ENCODE measurements at places on chromosomes 1 and 21.

GRCh38 chr21:34813266-34813894 lies 144.6 kb downstream of the CLIC6 start:
- DNase-seq: no peak

GRCh38 chr1:155890251-155890650 lies 20.9 kb downstream of the RIT1 start:
- no peak for DNase-seq

GRCh38 chr1:245673881-245674414 lies 519.2 kb downstream of the KIF26B start:
- DNase-seq: no peak

- DNase-seq: no peak
Observed at GRCh38 chr21:39373634-39374033, 24.7 kb upstream of the HMGN1 start.

GRCh38 chr1:15915991-15916390 lies 59.9 kb downstream of the ZBTB17 start:
- DNase-seq: no peak

- DNase-seq: no peak
Observed at GRCh38 chr1:16244650-16245285, 7.8 kb upstream of the CPLANE2 start.

DNA sequence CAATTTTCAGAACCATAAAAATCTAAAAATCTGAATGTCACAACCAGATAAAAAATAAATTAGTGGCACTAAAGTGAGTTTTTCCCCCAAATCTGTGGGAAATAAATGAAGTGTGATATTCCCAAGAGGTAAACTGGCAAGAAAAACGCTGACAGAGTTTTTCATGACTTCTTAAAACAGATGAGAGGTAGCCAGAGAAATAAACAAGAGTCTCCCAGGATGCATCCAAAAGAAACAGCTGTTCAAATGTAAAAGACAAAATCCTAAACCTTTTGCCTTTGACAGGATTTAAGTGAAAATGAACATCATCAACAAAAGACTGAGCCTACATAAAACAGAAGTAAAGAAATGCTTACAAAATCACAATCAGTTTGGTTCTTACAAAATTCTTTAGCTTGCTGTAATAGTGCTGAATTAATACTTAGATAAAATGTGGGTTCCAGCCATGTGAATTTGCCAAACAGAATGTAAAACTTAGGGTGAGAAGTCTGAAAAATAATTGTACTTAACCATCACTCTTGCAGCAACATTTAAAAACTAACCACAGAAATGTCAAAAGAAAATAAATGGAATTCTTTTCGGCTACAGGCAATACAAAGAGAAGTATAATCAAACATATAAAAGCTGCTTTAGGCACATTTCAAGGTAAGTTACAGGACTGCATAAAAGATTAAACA lies 133.6 kb downstream of the EIF4G3 start:
- no peak for DNase-seq

GRCh38 chr21:42295845-42296244 lies 19.4 kb downstream of the TFF3 start:
- DNase-seq: no peak

DNA sequence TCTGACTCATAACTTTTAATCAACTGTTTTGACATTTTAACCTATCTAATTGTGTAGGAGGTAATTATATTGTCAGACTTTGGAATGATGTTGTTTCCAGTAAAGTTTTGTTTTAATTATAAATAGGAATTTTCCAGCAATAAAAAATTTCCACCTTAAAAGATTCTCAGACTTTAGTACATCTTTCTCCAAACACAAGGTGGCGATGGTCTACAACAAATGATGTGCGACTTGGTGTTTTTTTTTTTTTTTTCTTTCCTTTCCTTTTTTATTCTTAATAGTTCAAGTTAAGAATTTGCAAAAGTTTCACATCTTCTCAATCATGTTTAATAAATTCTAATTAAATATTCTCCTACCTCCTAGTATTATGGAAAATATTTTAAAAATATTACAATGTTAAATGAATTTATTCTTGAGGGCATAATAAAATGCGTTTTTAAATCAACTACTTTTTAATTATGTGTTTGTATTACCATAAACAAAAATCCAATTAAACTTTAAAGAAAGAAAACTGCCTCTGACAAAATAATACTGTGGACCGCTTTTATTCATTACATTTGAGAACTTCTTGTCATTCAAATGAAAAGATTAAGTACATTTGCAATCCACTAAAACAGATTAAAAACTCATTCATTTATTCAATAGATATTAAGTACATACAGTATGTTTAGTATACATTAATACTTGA lies 4.4 kb upstream of the ADAMTS1 start:
- DNase-seq: no peak

DNA sequence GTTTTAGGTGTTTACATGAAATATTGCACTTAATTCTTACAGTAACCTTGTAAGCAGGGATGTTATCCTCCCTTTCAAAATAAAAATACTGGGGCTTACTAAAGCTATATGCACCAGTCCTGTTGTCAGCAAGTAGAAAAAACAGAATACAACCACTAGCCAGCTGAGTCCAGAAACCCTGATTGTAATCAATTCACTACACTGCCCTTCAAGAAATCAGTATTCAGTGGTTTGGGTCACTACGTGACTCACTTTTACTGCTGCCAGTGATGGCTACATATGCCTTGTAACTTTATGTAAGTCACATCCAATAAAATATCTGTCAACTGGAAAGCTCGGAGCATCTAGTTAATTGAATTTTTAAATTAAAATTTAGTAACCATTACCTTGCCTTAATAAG lies 376.3 kb upstream of the DEPDC1 start:
- DNase-seq: no peak

- no peak for DNase-seq
Observed at GRCh38 chr1:32122151-32122550, 14.3 kb downstream of the KPNA6 start.

DNA sequence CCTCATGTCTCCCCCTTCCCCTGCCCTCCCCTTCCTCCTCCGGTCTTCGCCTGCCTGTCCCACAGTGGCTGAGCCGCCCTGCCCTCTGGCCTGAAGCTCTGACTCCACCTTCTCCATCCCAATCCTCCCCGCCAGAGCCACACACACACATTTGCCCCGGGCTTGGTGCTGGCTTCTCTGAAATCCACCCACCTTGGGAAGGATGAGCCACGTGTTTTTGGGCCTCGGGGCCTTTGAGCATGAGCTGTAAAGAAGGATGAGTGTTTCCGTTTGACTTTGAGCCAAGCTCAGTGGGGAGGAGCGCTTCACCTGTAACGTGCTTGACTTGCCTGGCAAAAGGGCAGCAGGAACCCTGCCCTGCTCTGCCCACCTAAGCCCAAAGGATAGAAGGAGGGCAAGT lies 295.1 kb downstream of the SIPA1L2 start:
- DNase-seq: no peak

- DNase-seq: no peak
Observed at GRCh38 chr1:239543873-239544272, 157.5 kb downstream of the CHRM3 start.

- no peak for DNase-seq
Observed at GRCh38 chr1:185823467-185823866, 89.3 kb downstream of the HMCN1 start.

DNA sequence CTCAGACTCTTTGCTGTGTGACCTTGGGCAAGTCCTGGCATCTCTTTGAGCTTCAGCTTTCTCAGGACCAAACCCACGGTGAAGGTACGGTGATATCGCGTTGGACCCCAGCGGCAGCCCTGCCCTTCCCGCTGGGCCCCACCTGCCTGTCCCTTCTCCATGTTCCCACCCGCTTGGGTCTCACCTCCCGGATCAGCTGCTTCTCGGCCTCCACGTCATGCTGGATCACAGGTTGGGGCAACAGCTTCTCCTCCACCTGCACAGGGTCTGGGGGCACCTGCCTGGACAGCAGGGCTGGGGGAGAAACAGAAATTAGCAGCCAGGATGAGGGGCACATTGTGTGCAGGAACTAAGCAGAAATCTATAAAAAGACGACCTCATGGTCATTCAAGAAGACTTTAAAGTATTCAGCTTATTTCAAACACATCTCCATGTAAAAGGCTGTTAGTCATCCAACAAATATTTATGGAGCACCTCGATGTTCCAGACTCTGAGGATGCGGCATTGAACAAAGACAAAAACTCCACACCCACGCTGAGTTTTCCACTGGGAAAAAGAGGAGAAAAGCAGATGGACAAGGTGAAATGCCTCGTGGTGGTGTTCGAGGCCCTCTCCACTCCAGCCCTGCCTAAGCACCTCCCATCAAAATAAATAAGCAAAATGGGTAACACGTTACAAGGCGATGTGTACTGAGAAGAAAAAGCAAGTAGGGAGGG lies 19.5 kb downstream of the KIF17 start:
- no peak for DNase-seq

DNA sequence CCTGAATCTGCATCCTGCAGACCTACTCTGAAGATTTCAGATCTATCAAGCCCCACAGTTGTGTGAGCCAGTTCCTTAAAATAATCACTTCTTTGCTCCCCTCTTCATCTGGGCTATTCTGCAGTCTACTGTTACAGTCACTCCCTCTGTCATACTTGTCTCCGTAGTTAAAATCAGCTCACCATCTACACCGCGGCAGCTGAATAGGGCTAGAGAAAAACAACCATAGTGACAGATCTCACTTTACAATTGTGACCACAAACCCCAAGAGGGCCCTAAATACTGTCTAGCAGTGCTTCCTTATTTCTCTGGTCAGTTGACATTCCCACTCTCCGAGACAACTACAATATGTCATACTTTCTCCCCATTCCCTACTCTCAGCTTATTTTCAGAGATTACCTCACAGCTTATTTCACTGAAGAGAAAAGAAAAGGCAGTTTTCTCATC lies 12.9 kb downstream of the DESI2 start:
- no peak for DNase-seq

GRCh38 chr1:218558271-218558810 lies 213.2 kb downstream of the TGFB2 start:
- DNase-seq: no peak

DNA sequence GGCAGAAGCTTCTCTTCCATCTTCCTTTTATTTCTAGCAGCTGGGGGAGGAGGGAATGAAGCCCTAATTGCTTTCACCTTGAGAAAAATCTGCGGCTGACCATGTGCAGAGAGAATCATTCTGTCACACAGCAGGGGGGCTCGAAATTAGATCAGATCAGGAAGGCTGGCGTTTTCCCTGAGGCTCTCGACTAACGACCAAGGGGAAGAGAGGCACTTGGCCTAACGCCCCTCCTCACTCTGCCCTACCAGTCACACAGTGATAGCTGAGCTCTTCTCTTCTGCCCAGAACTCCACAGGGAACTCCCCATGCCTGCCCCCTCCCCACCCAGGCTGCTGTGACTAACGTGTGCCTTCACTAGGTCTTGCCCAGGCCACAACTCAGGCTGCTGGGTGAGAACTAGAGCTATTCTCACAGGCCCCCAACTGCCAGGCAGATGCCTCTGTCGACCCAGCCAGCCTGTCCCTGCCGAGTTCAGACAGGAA lies 26.5 kb upstream of the KHDRBS1 start:
- no peak for DNase-seq

- no peak for DNase-seq
Observed at GRCh38 chr1:55645270-55645669, 430.1 kb upstream of the USP24 start.

DNA sequence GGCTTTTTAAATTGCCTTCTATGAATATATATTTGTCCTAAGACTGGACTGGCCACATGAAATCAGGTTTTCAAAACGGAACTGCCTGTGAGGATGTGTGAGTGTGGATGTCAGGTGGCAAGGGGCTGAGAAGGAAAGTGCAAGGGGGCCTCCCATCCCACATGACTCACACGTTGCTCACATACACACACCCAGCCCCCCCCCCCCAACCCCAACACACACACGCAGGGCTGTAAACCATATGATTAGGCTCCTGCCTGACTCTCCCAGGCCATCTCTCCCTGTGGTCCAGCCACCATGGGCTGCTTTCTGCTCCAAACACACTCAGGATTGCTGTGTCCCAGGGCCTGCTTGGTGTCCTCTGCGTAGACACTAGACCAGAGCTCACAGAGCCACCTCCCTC lies 22.4 kb downstream of the DEGS1 start:
- DNase-seq: peak; percentile 27

- no peak for DNase-seq
Observed at GRCh38 chr1:90274376-90274775, 279.5 kb downstream of the ZNF326 start.

- DNase-seq: no peak
Observed at GRCh38 chr1:205179842-205180241, 31.7 kb downstream of the DSTYK start.

- peak; percentile 12 for DNase-seq
Observed at GRCh38 chr1:75672528-75673393, 51.7 kb upstream of the ACADM start.

- DNase-seq: no peak
Observed at GRCh38 chr1:59833022-59833421, 18.3 kb downstream of the HOOK1 start.

GRCh38 chr1:234823191-234824176 lies 213.5 kb upstream of the IRF2BP2 start:
- no peak for DNase-seq

Data from thyroid gland (tissue), 4 donors.